ENCODE measurements at places on chromosomes 7 and 10.

- no peak for DNase-seq
Observed at GRCh38 chr7:24365606-24366005, 81.6 kb downstream of the NPY start.

DNA sequence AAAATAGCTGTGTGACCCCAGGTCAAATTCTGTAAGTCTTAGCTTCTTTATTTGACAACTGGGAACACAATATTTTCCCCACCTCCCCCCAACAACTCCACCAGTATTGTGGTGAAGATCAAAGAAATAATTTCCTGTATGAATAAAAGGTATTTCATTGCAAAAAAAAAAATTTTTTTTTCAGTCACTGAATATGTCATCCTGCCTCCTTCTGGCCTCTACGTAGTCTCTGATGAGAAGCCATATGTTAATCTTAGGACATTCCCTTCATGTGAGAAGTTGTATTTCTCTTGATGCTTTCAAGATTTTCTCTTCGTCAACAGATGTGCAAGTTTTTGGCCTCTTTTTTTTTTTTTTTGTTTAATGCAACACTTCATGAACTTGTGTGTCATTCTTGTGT lies 33.0 kb downstream of the ZNF33A start:
- DNase-seq, result no peak

- DNase-seq, result no peak
Observed at GRCh38 chr7:94133460-94133859, 129.3 kb upstream of the BET1 start.

- DNase-seq, result no peak
Observed at GRCh38 chr10:21976739-21977138, 26.8 kb downstream of the DNAJC1 start.

DNA sequence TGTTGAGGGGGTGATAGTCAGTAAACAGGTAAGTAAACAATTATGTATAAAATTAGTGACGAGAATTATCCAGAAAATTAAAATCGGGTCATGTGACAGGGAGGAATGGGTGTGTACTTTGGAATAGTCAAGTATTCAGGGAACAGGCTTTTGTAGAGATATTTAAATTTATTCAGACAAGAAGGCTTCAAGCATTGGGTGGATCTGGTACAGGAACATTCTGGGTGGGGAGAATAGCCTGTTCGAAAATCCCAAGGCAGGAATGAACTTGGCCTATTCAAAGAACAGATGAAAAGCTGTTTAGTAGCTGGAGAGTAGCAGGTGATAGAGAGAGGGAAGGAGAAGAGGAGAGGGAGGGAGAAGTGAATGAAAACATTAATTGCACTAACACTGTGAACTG lies 448.9 kb upstream of the FZD8 start:
- peak; percentile 48 for DNase-seq

DNA sequence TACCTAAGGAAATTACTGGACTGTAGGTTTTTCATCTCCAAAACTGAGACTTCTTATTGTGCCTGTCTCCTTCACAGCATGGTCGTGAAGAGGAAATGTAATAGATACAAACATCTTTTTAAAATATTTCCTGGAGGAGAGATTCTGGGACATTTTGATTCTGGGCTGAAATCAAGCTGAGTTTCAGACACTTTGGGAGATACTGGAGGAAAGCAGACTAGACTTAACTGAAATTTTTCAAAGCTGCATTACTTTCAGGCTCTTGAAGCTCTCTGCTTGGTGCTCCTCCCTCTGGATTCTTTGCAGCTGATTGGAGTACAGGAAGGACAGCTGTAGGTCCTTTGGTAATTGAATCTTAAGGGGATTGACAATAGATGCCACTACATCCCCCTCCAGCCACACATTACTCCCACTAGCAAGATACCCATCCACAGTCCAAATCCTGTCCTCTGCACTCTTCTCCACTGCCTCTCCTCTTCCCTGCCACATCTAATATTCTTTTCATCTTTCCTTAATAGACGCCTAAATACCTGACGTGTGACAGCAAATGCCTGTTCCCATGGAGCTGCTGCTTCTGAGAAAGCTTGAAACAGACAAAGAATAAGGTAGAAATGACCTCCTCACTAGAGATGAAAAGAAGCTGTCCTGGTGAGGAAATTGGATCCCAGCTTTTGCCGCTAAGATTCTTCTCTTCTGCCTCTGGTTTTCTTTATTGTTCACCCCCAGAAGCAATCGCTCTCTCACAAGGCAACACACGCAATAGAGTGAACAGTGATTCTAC lies 111.5 kb upstream of the PHYHIPL start:
- DNase-seq, result no peak

DNA sequence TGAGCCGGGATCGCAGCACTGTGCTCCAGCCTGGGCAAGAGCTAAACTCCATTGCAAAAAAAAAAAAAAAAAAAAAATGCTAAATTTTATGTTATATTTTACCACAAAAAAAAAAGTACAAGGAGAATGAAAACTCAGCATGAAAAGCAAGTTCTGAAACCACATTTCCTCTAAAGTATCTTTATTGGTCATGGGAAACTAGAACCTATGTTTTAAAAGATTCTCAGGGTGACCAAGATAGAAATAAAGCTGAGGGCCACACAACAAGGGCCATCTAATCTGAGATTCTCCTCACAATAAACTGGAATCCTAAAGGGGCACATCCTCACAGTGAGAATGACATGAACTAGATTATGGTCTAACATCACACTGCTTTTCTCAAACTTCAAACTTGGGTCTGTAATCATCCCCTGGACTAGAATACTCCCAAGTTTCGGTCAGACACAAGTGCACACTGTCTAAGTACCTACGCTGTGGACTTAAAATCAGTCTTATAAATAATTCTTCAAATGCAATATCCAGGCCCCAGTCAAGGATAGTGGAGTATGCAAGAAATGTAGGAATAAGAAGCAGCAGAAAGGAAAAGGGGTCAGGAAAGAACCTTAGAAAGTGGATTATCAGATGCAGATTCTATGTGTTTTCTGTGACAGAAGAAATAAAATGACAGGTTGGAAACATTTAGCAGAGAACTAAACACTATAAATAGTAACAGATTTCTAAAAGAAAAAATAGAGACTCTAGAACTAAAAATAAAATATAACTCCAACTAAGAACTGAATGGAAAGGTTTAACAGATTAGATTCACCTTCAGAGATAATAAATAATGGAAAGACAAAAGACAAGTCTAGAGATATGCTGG lies 49.9 kb downstream of the COA1 start:
- DNase-seq, result no peak

DNA sequence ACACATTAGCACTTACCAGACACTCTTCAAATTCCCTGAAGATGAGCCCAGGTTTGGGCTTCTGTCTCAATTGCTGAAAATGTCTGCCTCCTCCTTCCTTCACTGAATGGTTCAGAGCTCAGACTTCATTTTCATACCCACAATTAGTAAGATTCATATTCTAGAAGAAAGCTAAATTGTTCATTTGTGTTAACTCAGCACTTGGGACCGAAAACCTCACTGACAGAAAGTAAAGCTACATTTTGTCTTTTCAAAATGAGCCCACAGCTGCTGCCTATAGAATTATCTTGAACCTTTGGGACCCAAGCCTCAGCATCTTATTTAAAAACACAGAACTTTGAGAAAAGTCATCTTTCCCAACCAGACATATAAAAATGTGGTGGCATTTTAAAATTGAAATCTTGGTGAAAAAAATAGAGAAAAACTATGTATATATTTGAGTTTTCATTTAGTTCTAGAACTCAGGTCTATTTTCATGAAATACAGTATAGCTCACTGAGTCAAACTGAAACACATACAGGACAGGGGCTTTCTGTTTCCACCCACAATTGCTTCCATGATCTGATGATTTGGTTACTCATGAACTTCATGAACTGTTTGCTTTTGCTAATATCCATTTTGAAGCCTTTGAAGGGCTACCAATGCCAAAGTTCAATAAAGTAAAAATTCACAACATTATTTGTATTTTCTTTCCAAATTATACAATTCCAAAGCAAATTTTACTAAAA lies 119.1 kb upstream of the PFKP start:
- no peak for DNase-seq
